ENCODE measurements at places on chromosomes 5 and 9.

- DNase-seq = no peak
Measured at GRCh38 chr9:137253717-137254623, 1.2 kb upstream of the NELFB start.

DNA sequence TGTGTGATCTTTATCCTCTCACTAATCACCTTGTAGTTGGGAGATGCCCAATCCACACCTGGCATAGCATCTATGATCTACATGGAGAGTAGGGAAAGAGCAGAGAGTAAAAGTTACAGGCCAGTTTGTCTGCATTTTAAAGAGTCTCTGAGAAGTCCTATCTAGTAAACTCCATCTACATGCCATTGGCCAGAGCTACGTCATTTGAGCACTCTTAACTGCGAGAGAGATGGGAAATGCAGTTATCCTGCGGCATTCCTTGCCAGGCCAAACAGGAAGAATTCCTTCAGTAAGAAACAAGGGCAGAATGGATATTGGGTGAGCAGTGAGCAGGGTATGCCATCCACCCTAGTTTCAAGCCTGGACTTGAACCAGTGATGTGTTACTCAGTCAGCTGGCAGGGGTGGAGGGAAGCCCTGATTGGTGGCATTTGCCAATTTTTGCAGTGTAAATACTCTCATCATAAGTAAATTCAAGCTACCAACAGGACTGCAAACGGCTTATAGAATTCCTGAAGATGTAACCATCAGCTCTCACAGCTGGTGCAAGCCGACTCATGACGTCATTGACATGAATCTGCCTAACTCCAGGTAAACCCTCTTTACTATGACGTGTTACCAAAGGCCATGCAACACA lies 156.8 kb upstream of the MSX2 start:
- no peak for DNase-seq

DNA sequence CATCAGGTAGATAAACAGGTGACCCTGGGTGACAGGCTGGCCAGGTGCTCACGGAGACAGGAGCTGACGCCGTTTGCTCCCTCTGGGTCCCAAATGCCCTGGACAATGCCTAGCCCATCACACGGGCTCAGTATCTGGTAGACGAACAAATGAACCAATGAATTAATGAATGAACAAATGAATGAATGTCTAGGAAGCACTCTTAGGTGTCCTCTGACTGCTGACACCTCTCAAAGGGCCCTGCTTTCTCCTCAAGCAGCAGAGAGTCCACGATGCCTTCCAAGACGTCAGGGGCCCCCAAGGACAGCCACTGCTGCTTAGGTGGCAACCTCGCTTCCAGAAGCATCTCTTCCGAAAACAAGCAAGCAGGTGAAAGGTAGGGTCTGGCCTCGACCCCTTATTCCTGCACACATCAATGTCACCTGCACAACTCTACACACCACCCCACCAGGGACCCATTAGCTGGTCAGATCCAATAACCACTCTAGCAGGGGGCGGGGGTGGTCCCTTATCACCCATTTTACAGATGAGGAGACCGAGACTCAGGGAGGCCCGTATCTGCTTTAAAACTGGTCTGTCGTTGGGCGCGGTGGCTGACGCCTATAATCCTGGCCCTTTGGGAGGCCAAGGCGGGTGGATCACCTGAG lies 45.2 kb downstream of the VAV2 start:
- no peak for DNase-seq

DNA sequence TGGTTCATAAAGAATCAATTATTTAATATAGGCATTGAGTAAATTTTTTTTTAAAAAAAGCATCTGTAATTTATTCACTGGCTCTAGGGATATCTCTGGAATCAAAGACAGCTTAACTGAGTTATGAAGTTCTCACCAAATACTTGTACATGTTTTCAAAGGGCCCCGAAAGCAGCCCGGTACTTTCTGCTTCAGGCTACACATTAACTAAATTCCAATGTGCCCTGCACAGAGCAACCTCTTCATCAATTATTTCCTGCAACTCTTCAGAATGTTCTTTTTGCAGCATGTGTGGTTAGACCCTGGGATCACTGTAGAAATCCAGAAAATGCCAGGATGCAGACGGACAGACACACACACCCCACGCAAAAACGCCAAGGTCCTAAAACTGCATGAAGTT lies 209.0 kb downstream of the EFNA5 start:
- DNase-seq = no peak

DNA sequence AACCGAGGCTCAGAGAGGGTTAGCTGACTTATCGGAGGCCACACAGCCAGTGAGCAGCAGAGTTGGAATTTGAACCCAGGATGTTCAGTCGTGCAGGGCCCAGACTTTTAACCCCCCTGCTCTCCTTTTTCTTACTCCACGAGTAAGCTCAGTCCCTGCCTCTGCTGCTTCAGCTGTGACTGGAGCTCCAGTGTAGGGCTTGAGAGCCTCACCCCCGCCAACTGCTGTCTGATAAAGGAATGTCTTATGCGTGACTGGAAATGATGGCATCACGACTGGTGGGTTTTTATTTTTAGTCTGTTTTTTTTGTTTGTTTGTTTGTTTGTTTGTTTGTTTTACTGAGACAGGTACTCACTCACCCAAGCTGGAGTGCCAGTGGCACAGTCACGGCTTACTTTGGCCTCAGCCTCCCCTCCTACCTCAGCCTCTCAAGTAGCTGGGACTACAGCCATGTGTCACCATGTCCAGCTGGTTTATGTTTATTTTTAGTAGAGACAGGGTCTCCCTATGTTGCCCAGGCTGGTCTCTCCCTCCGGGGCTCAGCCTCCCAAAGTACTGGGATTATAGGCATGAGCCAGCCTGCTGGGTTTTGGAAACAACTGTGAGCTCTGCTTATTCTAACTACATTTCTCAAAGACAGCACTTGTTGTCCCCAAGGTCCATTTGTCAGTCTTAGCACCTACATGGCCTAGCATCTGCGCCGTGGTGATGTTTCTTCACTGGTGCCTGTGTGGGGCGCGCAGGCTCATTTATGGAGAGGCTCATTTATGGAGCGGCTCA lies 52.5 kb upstream of the NCS1 start:
- no peak for DNase-seq

DNA sequence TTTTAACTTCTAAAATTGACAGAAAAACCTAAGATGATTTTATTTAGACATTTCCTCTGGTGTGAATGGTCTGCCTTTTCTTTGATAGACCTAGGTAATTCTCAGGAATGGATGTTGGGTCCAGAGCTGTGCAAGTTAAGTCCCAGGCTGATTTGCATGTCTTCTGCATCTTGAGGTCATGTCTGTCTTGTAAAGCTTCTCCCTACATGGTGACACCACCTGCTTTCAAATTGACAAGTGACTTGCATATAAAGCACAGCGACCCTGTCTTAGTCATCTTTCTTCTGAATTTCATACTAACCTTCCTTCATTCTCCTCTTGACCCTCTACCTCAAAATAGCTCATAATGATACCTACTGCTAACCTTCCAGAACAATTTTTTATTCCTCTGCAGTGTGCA lies 29.2 kb downstream of the OSTF1 start:
- DNase-seq = no peak

- no peak for DNase-seq
Measured at GRCh38 chr9:123069010-123069481, 35.6 kb downstream of the GPR21 start.

DNA sequence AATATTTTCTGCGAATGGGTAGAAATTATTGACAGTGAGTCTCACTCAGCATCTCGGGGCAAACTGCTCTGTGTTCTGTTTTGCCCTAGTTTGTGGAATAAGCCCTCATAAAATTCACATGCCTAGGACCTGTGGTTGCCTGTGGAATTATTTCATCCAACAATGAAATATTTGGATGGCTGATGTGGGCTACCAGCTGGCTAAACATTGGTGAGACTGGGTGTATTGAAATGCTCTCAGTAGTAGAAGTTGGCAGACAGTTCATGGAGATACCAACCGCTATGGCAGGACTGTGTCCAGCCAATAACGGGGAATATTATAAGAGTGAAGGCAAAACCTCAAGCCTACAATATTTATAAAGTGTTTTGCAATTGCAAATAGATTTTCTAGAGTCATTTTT lies 344.1 kb upstream of the RPS23 start:
- peak; percentile 33 for DNase-seq

DNA sequence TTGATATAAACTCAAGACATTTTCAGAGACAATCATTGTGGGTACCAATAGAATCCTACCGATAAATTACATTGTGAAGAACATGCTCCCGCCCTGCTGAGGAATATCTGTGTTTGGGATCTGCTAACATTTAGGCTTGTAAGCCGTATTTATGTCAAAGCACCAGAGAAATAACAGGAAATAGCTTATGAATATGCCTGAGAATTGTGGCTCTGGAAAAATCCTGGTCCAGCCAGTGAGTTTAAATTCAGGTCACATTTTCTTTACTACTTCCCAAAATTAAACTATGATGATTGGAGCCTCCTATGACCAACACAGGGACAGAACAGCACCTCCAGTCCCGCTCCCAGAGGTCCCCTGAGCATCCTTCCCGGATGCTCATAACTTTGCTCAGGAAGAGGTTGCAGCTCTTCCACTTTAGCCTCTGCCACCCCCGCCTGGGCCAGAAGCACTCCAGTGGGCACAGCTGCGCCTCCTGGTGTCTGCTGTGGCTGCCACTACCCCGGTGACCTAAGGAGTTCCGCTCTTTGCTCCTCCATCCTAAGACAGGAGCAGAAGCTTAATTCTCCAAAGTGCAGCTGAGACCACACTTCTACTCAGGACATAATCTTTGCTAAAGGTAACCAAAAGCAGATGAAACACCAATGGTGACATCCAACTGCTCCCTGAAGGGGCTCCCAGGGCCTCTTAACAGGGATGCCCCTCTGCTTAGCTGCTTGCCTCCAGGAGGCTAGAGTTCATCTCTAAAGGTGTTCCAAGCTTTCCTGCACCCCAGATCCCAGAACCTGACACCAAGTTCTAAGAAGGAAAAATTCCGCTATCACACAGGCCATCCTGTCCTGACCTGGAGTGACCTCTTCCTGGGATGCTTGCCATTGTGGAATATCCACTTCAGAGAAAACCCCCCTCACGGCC lies 58.8 kb downstream of the SLC1A1 start:
- DNase-seq = no peak

DNA sequence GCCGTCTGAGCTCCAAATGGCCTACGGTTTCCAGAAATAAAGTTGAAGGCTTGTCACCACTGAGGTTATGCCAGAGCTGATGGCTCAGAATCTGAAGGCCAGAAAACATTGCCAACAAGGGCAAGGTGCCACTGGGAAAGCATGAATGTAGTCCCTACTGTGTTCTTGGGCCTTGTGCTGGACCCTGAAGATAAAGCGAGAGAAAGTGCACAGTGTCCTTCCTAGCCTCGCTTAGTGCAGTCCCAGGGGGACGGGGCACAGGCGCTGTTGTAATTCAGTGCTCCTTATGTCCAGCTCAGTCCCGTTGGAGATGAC lies 84.5 kb downstream of the NDFIP1 start:
- DNase-seq = no peak

- no peak for DNase-seq
Measured at GRCh38 chr5:44275908-44276307, 113.3 kb downstream of the FGF10 start.

DNA sequence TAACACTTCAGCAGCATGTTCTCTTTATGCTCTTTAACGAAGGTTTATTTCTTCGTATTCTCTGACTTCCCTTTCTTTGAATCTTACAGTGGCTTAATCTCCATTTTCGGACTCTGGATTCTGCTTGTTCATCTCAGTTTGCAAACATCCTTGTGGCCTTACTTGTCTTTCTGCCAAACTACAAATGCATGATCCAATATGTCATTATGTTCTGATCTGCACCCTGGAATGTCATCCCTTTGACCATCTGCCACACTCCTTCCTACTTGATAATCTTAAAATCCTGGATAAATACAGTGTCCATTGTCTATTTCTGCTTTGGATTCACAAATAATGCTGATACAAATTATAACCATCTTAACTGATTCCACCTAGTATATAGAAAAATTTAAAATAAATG lies 499.2 kb downstream of the CDH18 start:
- DNase-seq = no peak

- no peak for DNase-seq
Measured at GRCh38 chr9:107983181-107983603, 493.6 kb upstream of the KLF4 start.

DNA sequence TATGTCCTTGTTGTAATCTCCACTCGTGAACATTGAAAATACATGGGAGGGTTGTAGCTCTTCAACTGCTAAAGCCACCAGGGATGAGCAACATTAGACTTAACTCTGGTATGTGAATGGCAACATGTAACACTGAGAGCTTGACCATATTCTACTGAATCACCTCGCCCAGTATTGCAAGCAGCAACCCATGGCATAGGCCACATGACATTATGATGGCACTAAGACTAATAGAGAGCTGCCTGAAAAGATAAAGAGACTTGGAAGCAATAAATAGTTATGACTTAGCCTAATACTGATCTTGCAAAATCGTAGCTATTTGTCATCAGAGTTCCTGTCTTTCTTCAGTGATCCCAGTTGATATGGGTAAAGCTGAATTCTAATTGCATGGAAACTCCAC lies 108.4 kb upstream of the NREP start:
- DNase-seq = no peak

GRCh38 chr9:18114559-18115475 lies 359.1 kb upstream of the ADAMTSL1 start:
- no peak for DNase-seq

DNA sequence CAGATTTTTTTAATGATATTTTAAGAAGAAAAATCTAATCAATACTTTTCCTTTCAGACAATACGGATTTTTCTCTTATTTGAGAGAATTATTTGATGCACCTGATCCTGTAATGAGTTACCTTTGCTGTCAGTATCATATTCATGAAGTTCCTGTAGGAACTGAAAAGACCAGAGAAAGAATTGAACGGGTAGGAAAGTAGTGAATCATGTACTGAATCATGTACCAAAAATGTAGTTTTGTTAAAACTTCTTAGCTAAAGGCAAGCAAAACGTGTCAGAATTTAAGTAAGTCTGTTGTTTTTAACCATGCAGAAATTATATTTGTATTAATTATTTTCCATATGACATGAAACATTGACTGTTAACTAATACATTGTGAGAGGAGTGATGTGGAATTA lies 56.6 kb downstream of the SMC5 start:
- no peak for DNase-seq

GRCh38 chr5:140073296-140073695 lies 30.2 kb upstream of the NRG2 start:
- no peak for DNase-seq

DNA sequence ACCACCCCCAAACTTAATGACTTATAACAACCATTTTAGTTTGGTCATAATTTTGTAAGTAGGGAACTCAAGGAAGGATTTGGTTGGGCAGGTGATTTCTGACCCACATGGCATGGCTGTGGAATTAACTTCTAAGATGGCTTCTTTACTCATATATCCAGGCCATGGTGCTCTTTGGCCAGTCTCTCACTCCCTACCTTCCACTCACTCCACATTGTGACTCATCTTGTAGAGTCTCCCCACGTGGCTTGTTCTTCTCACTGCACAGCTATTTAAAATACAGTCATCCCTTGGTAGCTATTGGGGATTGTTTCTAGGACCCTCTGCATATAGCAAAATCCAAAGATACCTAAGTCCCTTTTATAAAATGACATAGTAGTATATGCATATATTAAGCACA lies 76.6 kb upstream of the MAST4 start:
- no peak for DNase-seq

GRCh38 chr9:842635-843426 lies 1.3 kb downstream of the DMRT1 start:
- DNase-seq = no peak
